Heart right ventricle (tissue), 16 donors: ENCODE measurements at places on chromosomes 13 and 19. TPM values are rescaled to one million over a fixed set of nuclear protein-coding genes. Genes with fewer than 3 reads are reported as not detected.

GRCh38 chr19:19489804-19490204 is 25.5 kb downstream of the TSSK6 start:
- DNase-seq = no peak
- no peaks in the 10 kb centered on the region for H3K27me3 ChIP-seq
- peaks cover 44% of the 10 kb centered on the region for H3K4me1 ChIP-seq
- H3K27ac ChIP-seq = peak overlapping the region; percentile 36

The ZNF324B gene
- 1.9 TPM for total RNA-seq

GRCh38 chr13:41823476-41823875 is 137.4 kb downstream of the VWA8 start:
- H3K27ac ChIP-seq = no peak overlapping the region
- no peaks in the 10 kb centered on the region for H3K27me3 ChIP-seq
- H3K36me3 ChIP-seq = no peaks in the 10 kb centered on the region
- peaks cover 20% of the 10 kb centered on the region for H3K4me1 ChIP-seq
- DNase-seq = no peak

DNA sequence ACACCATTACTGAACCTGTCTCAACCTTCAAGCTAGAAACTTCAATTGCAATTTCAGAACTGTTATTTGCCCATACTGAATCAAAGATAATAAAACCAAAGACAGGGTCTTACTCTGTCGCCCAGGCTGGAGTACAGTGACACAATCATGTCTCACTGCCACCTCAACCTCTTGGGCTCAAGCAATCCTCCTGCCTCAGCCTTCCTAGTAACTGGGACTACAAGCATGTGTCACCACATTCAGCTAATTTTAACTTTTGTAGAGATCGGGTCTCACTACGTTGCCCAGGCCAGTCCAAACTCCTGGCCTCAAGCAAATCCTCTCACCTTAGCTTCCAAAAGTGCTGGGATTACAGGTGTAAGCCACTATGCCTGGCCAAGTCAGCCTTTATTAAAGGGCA is 143.4 kb downstream of the DIAPH3 start:
- no peaks in the 10 kb centered on the region for H3K4me1 ChIP-seq
- no peak overlapping the region for H3K27ac ChIP-seq
- DNase-seq = no peak
- H3K4me3 ChIP-seq = no peak overlapping the region

The SHC2 gene
- 10.7 TPM for total RNA-seq
